Subcutaneous adipose tissue (tissue), 4 donors: ENCODE measurements at places on chromosomes 6 and 20. TPM values are rescaled to one million over a fixed set of nuclear protein-coding genes. Genes with fewer than 3 reads are reported as not detected.

CST2 gene
- not detected for total RNA-seq

ULBP1 gene
- total RNA-seq = 0.34 TPM

CLPSL2 gene
- total RNA-seq = not detected

DEFB124 gene
- not detected for total RNA-seq

TFAP2C gene
- 1.5 TPM for total RNA-seq

CRYBG1 gene
- total RNA-seq = 42.1 TPM

OR12D3 gene
- not detected for total RNA-seq

SALL4 gene
- total RNA-seq = 0.33 TPM

EDN3 gene
- total RNA-seq = not detected

RHAG gene
- not detected for total RNA-seq

SLC13A3 gene
- total RNA-seq = 2.0 TPM

CLDN20 gene
- not detected for total RNA-seq

RAET1L gene
- total RNA-seq = not detected

FBXL4 gene
- total RNA-seq = 23.3 TPM

TFAP2D gene
- not detected for total RNA-seq

ABHD16A gene
- 29.2 TPM for total RNA-seq

NOX3 gene
- not detected for total RNA-seq

FNDC1 gene
- total RNA-seq = 6.3 TPM

OOEP gene
- total RNA-seq = not detected

SNAI1 gene
- 5.5 TPM for total RNA-seq

PSORS1C2 gene
- total RNA-seq = not detected

RFX6 gene
- total RNA-seq = not detected

ZSWIM1 gene
- 6.6 TPM for total RNA-seq

MYCT1 gene
- 15.9 TPM for total RNA-seq

TBC1D32 gene
- total RNA-seq = 7.1 TPM

HTR1B gene
- total RNA-seq = not detected

NKAPL gene
- total RNA-seq = 1.5 TPM

PIM1 gene
- total RNA-seq = 16.1 TPM

ULBP3 gene
- 6.4 TPM for total RNA-seq

MAS1 gene
- total RNA-seq = not detected

TAGAP gene
- total RNA-seq = 1.8 TPM

DEFB110 gene
- total RNA-seq = not detected

SLC22A2 gene
- not detected for total RNA-seq

TEAD3 gene
- 4.2 TPM for total RNA-seq

PLAGL1 gene
- total RNA-seq = 26.0 TPM

TNNC2 gene
- not detected for total RNA-seq

MC3R gene
- not detected for total RNA-seq

BMP2 gene
- total RNA-seq = 17.7 TPM

TSPO2 gene
- total RNA-seq = not detected

ISM1 gene
- 12.6 TPM for total RNA-seq

TTK gene
- not detected for total RNA-seq

ADAM33 gene
- total RNA-seq = 43.9 TPM

ADGB gene
- not detected for total RNA-seq

MICA gene
- total RNA-seq = 16.3 TPM

PPP1R3G gene
- 1.3 TPM for total RNA-seq

SLC22A16 gene
- total RNA-seq = 9.3 TPM

SYNDIG1 gene
- 0.17 TPM for total RNA-seq

SRPK1 gene
- 26.2 TPM for total RNA-seq
